ENCODE measurements at places on chromosomes 3 and 15.

- no peak for DNase-seq
Observed at GRCh38 chr3:144772372-144772771, 800.7 kb downstream of the DIPK2A start.

- DNase-seq, result no peak
Observed at GRCh38 chr15:23823508-23823907, 136.4 kb upstream of the NDN start.

GRCh38 chr3:36944641-36945270 lies at the start of gene TRANK1:
TSS of gene TRANK1 (minus strand) at chr3:36945054. CDS start at chr3:36944809, 245 bp downstream.
- DNase-seq, result peak; percentile 70

DNA sequence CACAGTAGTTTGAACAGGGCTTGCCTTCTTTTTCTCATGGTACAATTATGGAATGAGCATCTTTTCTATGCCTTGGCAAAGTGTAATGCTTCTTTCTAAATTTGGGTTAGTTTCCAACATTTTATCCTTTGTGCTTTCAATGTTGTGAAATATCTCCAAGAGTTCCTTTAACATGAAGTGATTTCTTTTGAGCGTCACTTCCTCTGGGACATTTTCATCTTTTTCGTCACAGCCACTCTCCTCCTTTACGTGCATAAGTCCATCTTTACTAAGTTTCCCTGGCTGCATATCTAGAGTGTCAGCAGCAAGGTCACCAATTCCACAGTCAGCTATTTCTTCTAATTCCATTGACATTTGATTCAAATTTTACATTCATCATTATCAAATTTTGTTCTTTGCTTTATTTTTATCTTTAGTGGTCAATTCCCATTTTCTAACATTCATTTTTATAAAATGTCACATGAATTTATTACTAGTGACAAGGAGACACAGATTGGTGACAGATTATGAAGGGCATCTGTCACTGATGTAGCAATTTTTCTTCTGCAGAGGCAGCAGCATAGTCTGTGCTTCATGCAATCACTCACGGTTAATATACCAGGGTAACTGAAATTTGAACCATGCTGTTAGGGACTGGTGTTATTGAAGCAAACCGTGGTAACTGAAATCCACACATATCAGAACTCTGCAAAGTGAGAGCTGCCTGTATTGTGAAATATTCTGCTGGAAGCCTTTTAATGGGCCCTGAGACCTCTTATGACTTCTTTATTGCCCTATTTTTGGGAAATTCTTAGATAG lies 126.5 kb upstream of the THBS1 start:
- no peak for DNase-seq

- DNase-seq, result no peak
Observed at GRCh38 chr3:35867791-35868190, 228.5 kb downstream of the ARPP21 start.

DNA sequence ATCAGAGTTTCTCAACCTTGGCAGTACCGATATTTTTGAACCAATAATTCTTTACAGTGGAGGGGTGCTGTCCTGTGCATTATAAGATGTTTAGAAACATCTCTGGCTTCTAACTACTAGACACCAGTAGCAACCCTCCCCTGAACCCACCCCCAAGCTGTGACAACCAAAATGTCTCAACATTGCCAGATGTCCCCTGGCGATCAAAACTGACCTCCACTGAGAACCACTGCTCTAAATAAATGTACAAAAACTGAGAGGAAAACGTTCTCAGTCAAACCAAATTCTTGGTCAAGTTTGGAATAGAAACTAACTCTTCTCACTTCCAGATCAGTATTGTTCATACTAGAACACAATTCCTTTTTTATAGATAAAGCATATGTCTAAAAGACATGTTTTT lies 58.5 kb downstream of the GPR160 start:
- DNase-seq, result no peak

- DNase-seq, result no peak
Observed at GRCh38 chr15:96273317-96274086, 57.0 kb upstream of the NR2F2 start.

DNA sequence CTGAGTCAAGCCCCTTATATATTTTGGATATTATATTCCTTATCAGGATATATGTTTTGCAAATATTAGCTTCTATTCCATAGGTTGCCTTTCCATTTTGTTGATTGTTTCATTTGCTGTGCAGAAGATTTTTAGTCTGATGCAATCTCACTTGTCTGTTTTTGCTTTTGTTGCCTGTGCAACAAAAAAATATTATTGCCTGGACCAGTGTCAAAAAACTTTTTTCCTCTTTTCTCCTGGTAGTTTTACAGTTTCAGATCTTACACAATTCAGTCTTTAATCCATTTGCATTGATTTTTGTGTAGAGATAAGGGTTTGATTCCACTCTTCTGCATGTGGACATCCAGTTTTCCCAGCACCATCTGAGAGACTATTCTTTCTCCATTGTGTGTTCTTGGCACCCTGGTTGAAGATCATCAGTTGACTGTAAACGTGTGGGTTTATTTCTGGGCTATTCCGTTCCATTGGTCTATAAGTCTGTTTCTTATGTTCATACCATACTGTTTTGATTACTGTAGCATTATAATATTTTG lies 228.9 kb upstream of the NR2E3 start:
- DNase-seq, result no peak

GRCh38 chr3:105613120-105613519 lies 246.4 kb downstream of the ALCAM start:
- no peak for DNase-seq

- DNase-seq, result no peak
Observed at GRCh38 chr3:50817756-50818529, 143.2 kb downstream of the DOCK3 start.

GRCh38 chr3:125142420-125142778 lies 70.1 kb downstream of the SLC12A8 start:
- no peak for DNase-seq

DNA sequence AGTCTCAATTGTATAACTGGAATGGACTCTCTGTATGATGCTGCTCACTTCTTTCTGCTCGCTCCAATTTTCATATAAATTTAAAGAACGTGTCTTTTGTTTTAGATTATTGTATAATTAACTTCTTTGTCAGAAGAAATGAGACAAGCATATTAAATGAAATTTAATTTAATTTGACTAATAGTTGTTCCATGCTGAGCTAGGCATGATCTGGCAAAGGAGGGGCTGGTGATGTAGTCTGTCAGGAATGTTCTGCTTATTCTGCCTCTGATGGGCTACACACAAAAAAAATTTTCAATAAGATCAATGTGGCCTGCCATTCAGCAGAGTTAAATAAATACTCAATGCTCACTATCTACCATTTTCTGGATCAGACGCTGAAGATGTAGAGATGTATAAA lies 208.4 kb upstream of the CD96 start:
- no peak for DNase-seq

DNA sequence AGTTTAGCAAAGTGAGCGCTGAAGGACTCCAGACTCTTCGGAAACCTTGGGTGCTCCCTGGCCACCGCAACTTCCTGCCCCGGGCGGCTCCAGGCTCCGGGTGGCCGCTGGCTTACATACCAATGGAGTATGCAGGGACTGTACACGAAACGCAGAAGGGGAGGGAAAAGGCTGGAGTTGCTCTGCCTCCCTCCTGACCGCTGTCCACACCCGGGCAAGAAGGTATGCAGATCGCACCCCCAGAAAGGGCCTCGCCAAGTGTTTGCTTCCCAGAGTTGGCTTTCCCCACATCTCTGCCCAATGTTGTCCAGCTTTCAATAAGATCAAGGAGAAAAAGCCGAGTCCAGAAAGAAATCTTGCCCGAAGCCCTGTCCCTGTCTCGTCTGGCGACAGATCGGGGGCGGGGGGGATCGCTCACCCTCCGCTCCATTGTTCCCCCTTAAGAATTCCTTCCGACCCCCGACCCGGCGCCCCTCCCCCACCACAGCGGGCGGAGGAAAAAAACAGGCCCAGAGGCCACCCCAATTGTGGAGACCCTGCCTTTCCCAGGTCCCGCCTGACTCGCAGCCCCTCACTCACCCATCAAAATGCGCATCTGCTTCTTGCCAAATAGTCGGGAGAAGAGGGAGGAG lies 533 bp downstream of the ARF4 start:
- peak; percentile 82 for DNase-seq

DNA sequence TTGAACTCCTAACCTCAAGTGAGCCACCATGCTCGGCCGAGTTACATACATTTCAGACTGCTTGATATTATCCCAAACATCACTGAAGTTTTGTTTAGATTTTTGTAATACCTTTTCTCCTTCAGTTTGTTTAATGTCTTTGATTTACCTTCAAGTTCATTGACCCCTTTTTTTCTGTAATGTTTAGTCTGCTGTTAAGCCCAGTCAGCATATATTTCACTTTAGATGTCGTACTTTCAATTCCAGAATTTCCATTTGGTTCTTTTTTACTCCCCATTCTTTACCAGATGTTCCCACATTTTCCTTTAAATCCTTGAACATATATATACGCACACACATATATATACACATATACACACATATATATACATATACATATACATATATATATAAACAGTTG lies 59.1 kb upstream of the CTDSPL2 start:
- no peak for DNase-seq

- DNase-seq, result no peak
Observed at GRCh38 chr3:170205302-170205701, 16.9 kb upstream of the PRKCI start.

GRCh38 chr3:58575971-58576652 lies 1.1 kb downstream of the FAM107A start:
- no peak for DNase-seq

- no peak for DNase-seq
Observed at GRCh38 chr3:39724233-39724846, 85.1 kb upstream of the MYRIP start.

GRCh38 chr3:139472380-139473010 lies 3.8 kb downstream of the RBP2 start:
- no peak for DNase-seq

Measured in colonic mucosa (tissue), 4 donors.